OCI-LY7 (cell line): ENCODE measurements at places on chromosomes 1 and 21.
A peak's percentile ranks its signal among the peaks of the same experiment; 100 is the strongest.

DNA sequence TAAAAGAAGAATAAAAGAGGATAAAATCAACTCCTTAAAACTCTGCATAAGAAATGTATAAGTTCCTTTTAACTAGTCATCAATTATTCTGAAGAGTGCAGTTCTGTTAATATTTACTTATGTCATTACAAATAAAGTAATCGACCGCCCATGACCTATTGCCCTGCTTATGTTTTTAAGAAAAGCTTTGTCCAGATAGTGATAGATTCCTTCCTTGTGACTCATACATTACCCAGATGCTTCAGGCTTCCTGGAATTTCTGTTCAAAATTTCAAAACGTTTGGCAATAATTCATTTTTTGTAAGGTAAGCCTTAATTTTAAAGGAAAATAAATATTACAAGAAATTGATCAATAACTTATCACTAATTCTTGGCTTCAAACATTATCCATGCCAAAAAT lies 918.2 kb upstream of the ADGRL2 start:
- DNase-seq, result no peak

DNA sequence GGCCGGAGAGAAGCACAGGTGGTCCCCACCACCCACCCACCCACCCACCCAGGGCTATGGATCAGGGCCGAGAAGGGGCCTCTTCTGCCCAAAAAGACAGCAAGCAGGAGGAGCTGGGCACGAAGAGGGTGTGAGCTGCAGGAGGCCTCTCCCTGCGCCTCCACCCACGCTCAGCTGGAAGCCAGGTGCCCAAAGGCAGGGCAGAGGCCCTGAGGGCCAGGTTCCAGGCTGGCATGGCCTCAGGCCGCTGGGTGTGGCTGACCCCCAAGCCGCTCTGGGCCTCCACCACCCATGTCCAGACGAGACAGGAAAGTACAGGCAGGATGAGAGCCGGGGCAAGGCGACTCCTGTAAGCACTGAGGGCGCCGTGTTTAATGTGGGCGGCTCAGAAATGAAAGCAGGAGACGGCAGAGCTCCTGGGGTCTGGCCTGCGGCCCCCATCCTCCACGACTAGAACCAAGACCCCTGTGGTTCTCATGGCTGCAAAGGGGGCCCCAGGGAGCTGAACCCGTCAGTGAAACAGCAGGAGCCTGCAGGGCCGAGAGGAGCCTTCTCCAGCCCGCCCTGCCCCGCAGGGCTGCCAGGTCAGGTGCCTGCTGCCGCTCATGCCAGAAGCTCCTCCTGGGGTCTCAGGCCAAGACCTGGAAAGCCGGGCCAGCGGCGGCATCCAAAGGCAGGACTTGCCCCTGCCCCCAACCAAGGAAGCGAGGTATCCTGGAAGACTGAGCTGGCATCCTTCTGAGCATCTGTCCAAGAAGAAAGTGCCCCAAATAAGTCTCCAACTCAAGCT lies 56.0 kb downstream of the MEGF6 start:
- DNase-seq, result no peak

- DNase-seq, result no peak
Observed at GRCh38 chr1:201218409-201218808, 27.8 kb downstream of the IGFN1 start.

- DNase-seq, result no peak
Observed at GRCh38 chr1:34320053-34320669, 143.5 kb downstream of the C1orf94 start.

- DNase-seq, result no peak
Observed at GRCh38 chr1:178931858-178932551, 61.1 kb upstream of the ANGPTL1 start.

DNA sequence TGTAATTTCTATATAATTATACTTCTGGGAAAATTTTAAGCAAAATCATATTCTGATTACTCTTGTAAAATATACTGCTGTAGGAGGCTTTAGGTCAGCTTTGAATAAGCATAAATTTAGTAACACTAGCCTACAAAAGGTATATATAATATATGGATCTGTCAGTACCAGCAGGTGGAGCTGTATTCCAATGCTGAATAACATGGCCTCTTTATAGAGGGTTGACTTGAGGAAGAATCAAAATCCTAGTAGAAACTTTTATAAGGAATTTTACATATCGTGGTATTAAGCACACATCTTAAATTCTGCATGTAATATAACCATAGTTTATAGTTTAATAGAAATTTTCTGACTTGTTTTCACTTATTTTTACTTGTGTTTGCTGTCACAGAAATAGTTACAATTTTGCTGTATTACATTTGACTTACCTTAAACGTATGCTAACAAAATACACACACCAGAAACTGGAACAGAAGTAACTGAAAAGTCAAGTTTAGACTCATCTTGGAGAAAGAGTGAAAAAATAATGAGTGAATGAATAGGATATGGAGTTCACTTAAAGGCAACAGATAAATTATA lies 79.3 kb downstream of the HMCN1 start:
- DNase-seq, result peak; percentile 52

DNA sequence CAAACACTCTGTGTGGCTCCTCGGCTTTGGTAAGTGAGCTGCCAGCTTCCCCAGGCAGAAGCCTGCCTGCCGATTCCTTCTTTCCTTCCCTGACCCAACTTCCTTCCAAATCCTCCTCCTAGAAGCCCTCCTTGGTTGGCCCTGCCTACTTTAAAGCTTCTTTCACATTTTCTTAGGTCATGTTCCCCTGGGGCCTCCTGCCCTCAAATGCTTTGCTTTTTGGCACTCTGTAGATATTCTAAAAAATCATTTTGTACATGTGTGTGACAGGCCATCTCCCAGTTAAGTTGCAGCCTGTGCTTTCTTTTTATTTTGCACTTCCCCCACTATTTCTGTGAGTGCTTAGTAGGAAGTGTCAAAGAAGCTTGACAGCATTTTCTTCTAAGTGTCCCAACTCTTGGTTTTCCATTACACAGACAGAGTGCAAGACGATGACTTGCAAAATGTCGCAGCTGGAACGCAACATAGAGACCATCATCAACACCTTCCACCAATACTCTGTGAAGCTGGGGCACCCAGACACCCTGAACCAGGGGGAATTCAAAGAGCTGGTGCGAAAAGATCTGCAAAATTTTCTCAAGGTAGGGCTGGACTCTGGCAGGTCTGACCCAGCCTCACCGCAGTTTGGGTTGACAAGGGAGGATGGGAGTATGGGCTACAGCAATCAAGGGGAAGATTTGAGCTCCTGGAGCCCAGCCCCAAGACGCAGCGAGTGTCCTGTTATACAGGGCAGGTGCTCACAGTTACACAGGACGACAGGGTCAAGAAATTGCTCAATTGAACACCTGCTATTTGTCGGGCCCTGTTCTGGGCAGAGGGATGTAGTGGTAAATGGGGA lies at the start of gene S100A9:
Gene S100A9, plus strand, starts transcription at position 2 of the 838 bp plus-strand sequence. Its CDS starts 430 bp downstream, at position 432.
- DNase-seq, result no peak

GRCh38 chr21:26297851-26298250 lies 127.3 kb upstream of the APP start:
- DNase-seq, result no peak

- DNase-seq, result no peak
Observed at GRCh38 chr1:201039418-201039817, 15.9 kb upstream of the KIF21B start.

- no peak for DNase-seq
Observed at GRCh38 chr21:24014381-24014780, 1592.9 kb downstream of the MRPL39 start.

- no peak for DNase-seq
Observed at GRCh38 chr1:119815361-119815760, 4.1 kb upstream of the REG4 start.

- no peak for DNase-seq
Observed at GRCh38 chr1:106613861-106614260, 442.6 kb upstream of the PRMT6 start.

DNA sequence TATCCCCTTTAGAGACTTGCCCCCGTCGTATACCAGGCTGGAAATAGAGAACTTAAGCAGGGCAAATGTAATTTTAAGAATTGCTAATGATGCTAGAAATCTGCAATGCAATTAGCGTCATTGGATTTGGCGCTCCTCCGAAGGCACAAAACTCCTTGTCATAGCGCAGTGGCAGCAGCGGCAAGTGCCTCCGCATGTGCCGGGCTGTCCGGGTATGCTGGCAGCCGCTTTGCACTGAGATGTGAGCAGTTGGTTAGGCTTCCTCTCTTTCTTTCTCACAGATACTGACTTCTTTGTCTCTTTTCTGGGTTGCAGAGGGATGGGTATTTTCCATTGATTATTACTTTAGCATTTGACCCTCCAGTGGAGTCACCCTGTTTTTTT lies 193.4 kb upstream of the LMO4 start:
- DNase-seq, result no peak

GRCh38 chr1:108009603-108010195 lies 44.7 kb upstream of the VAV3 start:
- no peak for DNase-seq

GRCh38 chr1:78497201-78497600 lies 6.4 kb downstream of the PTGFR start:
- no peak for DNase-seq

DNA sequence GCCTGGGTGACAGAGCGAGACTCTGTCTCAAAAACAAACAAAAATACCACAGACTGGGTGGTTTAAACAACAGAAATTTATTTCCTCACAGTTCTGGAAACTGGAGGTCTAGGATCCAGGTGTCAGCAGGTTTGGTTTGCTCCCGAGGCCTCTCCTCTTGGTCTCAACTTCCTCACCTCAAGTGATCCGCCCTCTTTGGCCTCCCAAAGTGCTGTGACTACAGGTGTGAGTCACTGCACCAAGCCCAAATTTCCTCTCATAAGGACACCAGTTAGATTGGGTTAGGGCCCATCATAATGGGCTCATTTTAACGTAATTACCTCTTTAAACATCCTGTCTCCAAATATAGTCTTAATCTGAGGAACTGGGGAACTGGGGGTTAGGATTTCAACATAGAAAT lies 35.5 kb downstream of the MFSD2A start:
- no peak for DNase-seq

DNA sequence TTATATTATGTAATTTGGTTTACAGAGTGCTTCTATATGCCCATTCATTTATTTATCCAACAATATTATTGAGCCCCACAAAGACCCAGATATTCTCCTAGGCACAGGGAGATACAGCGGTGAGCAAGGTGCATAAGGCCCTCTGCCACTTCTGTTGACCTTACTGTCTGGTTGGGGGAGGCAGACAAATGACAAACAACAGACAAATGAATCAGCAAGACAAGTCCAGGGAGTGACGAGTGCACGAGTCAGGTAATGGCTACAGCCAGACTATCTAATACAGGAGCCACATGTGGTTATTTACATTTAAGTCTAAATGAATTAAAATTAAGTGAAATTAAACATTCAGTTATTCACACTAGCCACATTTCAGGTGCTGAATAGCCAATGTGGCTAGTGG lies 22.0 kb upstream of the BCAR3 start:
- DNase-seq, result no peak

DNA sequence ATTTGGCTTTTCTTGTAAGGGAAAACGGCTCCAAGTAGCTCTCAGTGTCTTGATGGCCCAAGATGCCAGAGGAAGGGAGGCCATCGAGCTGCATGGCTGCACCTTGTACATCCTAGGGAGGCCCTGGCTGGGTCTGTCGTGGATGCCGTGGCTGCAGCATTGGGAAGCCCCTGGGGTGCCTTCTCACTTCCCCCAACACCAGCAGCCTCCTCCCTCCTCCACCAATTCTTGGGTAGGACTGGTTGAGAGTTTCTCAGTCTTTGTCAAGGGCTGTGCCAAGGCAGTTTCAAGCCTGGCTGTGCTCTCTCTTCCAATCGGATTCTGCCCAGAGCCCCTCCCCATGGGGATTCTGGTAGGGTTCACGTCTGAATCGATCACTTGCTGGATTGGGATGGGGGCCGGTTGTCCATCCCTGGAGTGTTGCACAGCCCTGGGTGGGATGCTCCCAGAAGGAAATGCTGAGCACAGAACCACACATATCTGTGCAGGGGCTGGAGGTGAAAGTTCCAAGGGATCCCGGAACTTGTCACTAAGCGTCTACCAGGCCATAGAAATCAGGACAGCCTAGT lies 14.0 kb upstream of the SPSB1 start:
- DNase-seq, result no peak

- no peak for DNase-seq
Observed at GRCh38 chr1:246609632-246610031, 43.4 kb downstream of the CNST start.

DNA sequence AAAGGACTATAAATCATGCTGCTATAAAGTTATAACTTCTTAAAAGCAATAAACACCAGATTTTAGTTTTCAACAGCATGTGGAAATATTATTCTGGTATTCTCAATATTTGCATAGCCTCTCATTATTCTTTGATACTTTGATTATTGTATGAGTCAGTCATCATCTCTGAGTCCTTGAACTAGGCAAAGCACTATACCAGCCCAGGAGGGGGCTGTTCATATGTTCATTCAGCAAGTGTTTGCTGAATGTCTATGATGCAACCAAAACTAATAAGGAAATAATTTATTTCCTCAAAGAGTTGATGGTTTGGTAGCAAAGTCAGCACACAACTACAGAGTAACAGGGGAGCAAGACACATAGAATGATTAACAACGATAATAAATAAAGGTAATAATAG lies 175.6 kb upstream of the C1orf105 start:
- no peak for DNase-seq

- DNase-seq, result no peak
Observed at GRCh38 chr1:203537806-203538464, 44.0 kb downstream of the OPTC start.

DNA sequence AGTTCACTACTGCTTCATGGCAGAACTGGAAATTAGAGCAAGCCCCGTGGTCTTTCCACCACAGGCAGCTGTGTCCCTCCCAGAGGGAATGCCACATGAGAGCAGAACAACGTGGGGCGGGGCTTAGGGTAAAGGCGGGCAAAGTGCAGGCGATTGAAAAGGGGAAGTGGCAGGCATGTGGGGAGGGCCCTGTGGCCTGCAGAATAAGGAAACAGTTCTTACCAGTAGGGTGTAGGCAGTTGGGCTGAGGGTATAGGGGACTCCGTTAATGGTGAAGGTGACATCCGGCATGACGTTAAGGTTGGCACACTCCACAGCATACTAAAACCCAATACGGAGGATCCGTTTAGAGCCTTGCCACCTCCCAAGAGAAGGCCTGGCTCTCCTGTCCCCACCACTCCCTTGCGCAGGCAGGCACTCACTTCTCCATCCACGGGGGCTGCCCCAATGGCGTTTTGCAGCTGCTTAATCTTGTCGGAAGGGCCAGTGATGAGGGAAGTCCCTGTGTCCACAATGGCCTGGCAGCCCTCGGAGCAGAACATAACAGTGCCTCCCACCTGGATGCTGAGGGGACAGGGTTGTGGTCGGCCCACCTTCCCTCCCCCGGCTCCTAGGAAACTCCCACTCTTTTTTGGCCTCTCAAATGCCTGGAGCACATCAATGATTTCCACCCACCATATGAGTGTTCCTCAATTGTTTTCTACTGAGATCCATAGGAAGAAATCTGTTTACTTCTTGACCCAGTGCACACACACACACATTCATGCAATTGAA lies 9.1 kb upstream of the RAB7B start:
- peak; percentile 93 for DNase-seq

DNA sequence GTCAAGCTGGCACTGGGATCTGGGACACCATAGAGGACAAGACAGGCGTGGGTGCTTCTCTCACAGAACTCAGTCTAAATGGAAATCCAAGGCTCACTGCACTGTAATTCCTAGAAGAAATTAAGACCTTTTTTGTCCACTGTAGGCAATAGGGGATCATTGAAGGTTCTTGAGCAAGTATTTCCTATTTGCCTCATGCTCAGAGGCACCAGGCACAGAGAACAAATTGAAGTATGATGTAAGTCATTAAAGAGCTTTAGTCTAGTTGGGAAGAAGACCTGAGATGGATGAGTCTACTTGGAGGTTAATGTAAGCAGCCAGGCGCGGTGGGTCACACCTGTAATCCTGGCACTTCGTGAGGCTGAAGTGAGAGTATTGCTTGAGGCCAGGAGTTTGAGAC lies 34.6 kb downstream of the EIF2D start:
- DNase-seq, result no peak

GRCh38 chr1:19310061-19310460 lies 1.9 kb downstream of the AKR7A2 start:
- no peak for DNase-seq
